LHCN-M2 (cell line): ENCODE measurements at places on chromosomes 4 and X. TPM values are rescaled to one million over a fixed set of nuclear protein-coding genes. Genes with fewer than 3 reads are reported as not detected.

The BEND2 gene
- total RNA-seq: not detected in 2 replicates

The GPR34 gene
- not detected in 2 replicates for total RNA-seq

The AFP gene
- total RNA-seq: 0.58 TPM in 1 of 2 replicates, not detected in the other

The OPRPN gene
- not detected in 2 replicates for total RNA-seq

The IL15 gene
- 6.8 and 8.0 TPM in 2 replicates for total RNA-seq

The RBMXL3 gene
- not detected in 2 replicates for total RNA-seq

The DCUN1D4 gene
- total RNA-seq: 23.3 and 26.2 TPM in 2 replicates

The GRIA3 gene
- total RNA-seq: not detected in 2 replicates

The GAB3 gene
- total RNA-seq: 2.4 and 12.5 TPM in 2 replicates

The PPBP gene
- 0.64 TPM in 1 of 2 replicates, not detected in the other for total RNA-seq

The LYAR gene
- total RNA-seq: 26.1 and 26.6 TPM in 2 replicates

The ENOX2 gene
- 14.5 and 15.1 TPM in 2 replicates for total RNA-seq

The ZCCHC18 gene
- total RNA-seq: 0.64 TPM in 1 of 2 replicates, not detected in the other

The PF4V1 gene
- total RNA-seq: not detected in 2 replicates

The FGG gene
- not detected in 2 replicates for total RNA-seq

DNA sequence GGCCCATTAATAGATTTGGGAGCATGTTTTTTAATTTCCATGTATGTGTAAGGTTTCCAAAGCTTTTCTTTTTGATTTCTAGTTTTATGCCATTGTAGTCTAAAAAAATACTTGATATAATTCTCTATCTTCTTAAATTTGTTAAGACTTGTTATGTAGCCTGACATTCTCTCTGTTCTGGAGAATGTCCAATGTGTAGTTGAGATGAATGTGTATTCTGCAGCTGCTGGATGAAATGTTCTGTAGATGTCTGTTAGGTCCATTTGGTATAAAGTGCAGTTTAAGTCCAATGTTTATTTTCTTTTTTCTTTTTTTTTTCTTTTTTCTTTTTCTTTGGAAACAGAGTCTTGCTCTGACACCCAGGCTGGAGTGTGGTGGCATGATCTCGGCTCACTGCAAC lies 378.5 kb upstream of the MAD2L1 start:
- DNase-seq: peak; percentile 3

- DNase-seq: peak; percentile 17
Observed at GRCh38 chrX:109600237-109600651, 24.7 kb downstream of the KCNE5 start.

DNA sequence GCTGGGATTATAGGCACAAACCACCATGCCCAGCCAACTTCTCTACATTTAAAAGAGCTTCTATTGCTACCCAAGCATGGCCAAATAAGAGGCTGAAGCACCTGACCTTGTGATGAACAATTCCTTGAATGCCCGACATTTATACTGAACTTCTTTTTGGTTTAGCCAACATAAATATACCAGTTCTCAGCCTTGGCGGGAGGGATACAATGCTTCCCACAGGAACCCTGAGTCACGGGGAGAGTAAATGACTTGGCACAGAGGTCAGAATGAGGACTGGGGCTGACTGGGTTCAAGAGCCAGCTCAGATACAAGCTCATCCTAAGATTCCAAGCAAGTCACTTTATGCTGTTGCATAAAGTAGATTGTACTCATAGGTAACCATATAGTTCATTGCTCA lies 6.1 kb downstream of the HOPX start:
- peak; percentile 68 for DNase-seq

DNA sequence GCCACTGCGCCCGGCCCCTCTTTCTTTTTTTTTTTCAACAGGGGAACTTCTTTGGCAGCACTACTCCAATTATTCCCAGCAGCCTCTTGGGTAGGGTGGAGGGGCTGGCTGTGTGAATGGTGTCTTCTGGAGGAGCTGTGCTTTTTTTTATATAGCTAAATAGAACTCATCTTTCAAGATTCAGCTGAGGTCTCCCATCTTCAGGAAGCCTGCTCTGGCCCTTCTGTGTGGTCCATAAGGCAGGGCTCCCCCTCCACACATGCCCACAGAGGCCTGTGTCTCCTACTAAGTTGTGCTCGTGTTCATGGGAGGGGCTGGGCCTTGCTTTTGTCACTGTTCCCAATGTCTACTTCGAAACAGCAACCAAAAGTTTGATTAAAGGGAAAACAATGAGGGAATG lies 116.8 kb downstream of the AFAP1 start:
- DNase-seq: no peak

GRCh38 chrX:26352891-26353430 lies 137.0 kb downstream of the MAGEB5 start:
- no peak for DNase-seq

- DNase-seq: no peak
Observed at GRCh38 chr4:7466904-7467303, 32.2 kb upstream of the PSAPL1 start.

DNA sequence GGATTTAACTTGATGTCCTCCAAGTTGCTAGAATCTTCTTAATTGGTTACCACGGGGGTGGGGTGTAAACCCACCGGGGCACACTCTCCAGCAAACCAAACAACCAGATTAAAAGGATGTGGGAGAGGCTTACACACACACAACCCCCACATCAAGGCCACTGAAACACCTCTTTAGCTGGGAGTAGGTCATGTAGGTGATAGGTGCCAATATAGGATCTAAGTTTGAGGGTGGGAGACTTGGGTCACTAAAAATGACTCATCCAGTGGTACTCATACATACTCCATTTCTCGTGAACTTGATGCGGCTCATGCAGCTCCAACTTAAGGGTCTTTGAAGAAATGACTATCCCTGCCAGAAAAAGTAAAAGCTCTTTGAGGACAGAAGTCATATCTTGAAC lies 20.5 kb upstream of the CD40LG start:
- no peak for DNase-seq

DNA sequence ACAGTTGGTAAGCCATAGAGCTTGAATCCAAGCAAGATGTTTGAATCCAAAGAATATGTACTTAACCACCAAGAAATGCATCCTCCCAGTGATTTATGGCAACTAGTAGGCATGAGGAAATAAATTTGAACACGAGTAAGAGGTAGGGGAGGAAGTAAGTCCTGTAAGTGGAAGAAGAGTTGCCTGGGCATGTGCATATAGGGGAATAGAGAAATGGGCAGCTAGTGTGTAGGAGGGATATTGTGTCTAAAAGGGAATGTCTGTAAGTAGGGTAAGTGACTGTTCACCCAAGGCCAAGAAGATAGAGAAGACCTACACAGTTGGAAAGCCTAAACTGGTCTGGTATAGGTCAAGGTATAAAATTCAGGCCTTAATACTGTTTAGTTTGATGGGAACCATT lies 4.6 kb downstream of the SH3BGRL start:
- no peak for DNase-seq

GRCh38 chr4:139438141-139438540 lies 15.8 kb upstream of the RAB33B start:
- no peak for DNase-seq

- DNase-seq: peak; percentile 74
Observed at GRCh38 chr4:19945979-19946380, 305.7 kb upstream of the SLIT2 start.

DNA sequence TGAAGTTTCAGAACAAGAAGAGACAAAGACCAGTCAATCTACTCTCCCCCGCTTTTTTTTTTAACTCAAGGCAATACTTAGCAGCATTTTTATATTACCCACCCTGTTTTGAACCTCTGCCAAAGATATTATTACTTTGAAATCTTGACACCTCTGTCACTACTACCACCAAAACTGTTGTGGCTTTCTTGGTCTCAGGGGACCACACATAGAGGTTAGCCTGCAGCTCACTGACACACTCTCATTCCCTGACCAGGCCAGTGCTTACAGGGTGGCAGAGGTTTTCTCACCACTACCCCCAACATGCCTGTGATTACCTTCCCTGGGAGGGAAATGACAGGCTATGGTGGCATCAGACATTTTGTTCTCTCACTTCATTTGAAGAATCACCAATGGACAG lies 137.4 kb upstream of the STIM2 start:
- peak; percentile 27 for DNase-seq

- no peak for DNase-seq
Observed at GRCh38 chr4:48804584-48805301, 24.7 kb upstream of the FRYL start.

DNA sequence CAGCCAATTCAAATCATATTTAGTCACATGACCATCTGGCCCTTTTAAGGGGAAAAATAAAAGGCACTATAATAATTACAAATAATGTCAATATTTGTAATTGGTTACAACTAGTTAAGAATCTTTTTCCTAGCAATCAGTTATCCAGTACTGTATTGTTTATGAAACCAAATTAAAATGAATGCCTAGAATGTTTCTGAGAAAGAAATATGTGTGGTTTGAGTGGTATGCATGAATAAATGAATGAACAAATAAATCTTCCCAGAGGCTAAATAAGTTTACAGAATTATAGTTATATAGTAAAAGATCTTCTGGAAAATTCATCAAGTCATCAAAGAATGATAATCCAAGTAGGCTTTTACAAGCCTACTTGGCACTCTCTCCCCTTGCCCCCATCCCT lies 55.8 kb upstream of the F8A3 start:
- no peak for DNase-seq

- peak; percentile 49 for DNase-seq
Observed at GRCh38 chrX:12421918-12422317, 283.6 kb downstream of the FRMPD4 start.

GRCh38 chr4:158590306-158590705 lies 68.6 kb downstream of the RXFP1 start:
- no peak for DNase-seq

GRCh38 chr4:150475763-150476162 lies 106.2 kb upstream of the MAB21L2 start:
- DNase-seq: no peak

- DNase-seq: no peak
Observed at GRCh38 chrX:71453056-71453455, 79.8 kb upstream of the OGT start.

- DNase-seq: no peak
Observed at GRCh38 chr4:150130933-150131332, 52.7 kb downstream of the DCLK2 start.

DNA sequence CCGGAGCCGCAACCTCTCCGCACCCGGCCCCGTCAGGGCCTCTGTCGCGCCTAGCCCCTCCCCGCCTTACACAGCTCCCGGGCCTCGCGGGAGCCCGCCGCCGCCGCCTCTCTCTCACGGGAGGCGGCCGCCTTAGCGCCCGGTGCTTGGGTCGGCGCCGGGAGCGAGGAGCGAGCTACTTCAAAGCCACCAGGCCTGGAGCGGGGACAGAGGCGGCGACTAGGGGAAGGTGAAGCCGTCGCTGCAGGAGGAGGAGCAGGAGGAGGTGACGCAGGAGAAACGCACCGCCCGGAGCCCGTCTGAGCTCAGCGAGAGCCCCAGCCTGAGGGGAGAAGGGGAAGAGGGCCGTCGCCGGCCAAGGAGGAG lies 250 bp downstream of the USP9X start:
- DNase-seq: peak; percentile 30

GRCh38 chrX:119071381-119071780 lies 1.4 kb upstream of the CT47C1 start:
- no peak for DNase-seq

- peak; percentile 61 for DNase-seq
Observed at GRCh38 chr4:4852591-4853362, 6.7 kb upstream of the MSX1 start.

DNA sequence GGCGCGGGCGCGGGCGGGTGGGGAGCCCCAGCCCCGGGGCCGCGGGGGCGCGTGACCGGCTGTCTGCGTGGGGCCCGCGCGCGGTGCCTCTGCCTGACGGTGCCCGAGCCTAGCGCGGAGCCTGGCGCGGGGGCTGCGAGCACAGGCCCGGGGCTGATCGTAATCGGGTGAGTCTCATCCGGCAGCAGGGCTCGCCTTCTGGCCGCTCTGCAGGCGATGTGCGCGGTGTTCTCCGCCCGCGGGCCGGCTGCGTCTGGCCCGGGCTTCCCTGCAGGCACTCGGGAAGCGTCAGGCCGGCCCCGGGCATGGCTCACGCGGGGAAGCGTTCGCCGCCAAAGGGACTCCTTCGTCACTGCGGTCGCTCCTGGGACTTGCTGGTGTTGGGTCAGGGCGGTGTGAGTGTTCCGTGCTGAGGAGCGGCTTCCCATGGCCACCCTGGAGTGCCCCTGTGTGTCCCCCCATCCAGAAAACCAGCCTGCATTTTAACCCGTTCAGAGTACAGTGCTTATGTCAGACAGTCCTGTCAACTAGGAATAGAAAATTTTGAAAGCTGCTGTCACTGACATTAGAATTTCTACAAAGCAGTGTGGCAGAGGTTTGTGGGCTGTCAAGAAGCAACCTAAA lies 40.6 kb downstream of the FAM149A start:
- peak; percentile 37 for DNase-seq

DNA sequence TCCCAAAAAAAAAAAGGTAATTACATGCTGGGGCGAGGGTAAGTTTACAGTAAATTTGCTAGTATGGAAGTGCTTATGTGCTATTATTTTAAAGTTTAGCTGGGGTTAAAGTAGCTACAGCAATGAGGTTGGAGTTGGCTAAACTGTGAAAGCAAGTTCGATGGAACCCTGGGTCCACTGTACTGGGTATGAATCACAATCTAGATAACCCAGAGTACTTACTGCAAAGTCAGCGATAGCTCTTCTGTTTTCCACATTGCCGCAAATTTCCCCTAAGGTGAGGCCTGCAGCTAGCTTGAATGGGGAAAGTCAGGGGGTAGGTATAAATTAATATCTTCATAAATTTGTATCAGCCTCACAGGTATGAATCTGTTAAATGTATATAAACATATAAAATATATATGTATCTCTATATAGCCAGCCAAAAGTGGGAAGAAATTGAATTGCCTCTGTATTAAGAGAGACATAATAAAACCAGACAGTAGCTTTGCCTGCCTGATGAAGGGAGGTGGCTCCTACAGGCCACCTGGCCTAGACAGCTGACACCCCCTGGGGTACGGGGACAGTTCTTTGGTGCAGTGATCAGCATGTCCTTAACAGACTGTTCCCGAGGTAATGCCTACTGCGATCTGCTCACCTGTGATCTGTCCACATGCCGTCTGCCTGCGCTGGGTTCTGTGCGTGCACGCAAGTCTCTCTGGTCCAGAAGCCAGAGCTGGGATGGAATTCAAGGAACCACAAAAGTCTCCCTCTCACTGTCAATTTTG lies 30.6 kb downstream of the CLRN2 start:
- no peak for DNase-seq

DNA sequence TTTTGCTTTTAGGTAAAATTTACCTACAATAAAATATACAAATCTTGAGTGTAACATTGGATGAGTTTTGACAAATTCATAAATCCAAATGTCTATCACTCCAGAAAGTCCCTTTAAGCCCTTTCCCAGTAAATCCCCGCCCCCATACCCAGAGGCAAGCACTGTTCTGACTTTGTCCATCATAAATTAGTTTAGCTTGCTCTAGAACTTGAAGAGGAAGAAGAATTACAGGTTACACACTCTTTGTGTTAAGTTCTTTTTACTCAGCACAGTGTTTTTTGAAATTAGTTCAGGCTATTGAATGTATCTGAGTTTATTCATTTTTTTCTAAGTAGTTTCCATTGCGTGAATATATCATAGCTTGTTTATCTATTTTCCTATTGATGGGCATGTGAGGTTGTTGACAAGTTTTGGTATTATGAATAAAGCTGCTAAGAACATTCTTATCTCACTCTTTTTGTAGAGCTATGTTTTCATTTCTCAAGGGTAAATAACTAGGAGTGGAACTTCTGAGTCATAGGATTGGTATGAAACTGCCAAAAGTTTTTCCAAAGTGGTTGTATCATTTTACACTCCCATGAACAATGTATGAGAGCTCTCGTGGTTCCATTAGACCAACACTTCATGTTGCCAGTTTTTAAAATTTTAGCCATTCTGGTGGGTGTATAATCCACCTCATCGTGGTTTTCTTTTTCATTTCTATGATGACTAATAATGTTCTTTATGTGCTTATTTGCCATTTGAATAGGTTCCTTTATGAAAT lies 22.4 kb upstream of the HPSE start:
- DNase-seq: peak; percentile 98
